ENCODE measurements at places on chromosomes 3 and 15. TPM values are rescaled to one million over a fixed set of nuclear protein-coding genes. Genes with fewer than 3 reads are reported as not detected.

The IL17RE gene
- total RNA-seq: 1.8 TPM

The LEKR1 gene
- 0.68 TPM for total RNA-seq

- no peaks in the 10 kb centered on the region for H3K27me3 ChIP-seq
- no peak overlapping the region for H3K4me3 ChIP-seq
- H3K4me1 ChIP-seq: peaks cover 21% of the 10 kb centered on the region
- H3K27ac ChIP-seq: no peak overlapping the region
Measured at GRCh38 chr15:75054172-75054897, 30.9 kb downstream of the PPCDC start.

DNA sequence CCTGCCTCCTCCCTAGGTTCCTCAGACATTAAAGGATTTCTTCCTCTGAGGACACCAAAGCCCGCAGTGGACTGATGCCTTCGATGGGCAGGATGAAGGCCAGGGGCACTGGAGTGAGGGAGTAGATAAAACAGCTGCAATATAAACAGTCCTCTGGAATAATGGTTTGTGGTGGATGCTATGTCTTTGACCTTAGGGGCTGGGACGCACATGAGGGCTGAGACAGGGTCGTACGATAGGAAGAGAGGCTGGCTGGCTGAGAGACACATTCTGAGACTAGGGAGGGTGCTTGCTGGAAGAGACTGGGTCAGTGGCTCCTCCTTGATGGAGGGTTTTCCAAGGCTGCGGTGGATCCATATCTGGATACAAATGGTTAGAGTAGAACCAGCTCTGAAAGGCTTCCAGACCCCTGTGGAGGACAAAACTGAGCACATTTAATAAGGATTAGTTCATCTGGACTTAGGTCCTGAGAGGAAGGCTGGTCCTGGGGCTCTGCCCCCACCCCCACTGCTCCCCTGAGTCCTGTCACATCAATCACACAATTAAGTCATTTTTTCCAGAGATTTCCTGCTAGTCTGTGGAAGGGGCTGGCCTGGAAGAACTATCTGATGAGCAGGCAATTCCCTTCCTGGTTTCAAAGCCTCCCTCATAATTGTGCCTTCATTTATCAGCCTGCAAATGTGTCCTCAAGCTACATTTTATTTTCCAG is 15.8 kb downstream of the TBC1D21 start:
- H3K27me3 ChIP-seq: peaks cover 29% of the 10 kb centered on the region
- DNase-seq: no peak
- no peaks in the 10 kb centered on the region for H3K4me1 ChIP-seq
- no peak overlapping the region for H3K4me3 ChIP-seq

The LCMT2 gene
- 12.0 TPM for total RNA-seq

DNA sequence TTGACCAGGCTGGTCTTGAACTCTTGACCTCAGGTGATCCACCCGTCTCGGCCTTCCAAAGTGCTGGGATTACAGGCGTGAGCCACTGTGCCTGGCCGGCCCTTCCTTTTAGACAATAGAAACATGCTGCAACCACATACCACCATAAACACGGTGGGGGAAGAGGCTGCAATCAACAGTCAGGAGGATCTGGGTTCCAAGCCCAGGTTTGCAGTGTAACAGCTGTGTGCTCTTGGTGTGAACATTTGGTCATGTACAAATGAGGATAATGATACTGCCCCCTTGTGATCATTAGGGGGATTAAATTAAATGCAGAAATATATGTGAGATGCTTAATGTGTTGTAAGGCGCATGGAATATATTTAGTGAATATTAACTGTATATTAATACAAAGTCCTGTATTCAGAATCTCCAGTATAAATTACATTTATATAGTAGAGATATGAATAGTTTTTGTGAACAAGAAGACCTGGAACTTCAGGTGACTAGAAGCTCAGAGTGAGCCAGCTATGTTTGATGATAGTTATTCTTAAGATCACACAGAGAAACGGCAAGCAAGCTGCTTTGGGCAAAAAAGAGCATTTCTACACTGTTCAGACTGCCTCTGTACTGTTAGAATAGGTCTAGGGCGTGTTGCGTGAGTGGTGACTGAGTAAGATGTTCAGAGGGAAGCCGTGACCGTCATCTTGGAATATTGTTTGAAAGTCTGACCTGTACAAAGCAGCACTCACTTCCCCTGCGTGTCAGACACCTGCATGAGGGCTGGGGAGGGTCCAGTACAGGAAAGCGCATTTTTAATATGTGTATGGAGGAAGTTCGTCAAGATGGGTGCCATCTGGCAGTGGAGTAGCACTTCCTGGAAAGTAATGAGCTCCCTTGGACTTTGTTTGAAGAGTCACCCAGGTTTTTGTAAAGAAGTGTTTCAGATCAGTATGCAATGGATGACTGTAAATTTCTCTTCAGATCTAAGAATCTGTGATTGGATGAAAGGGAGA is 125.8 kb downstream of the PGPEP1L start:
- no peak overlapping the region for H3K4me3 ChIP-seq
- no peak overlapping the region for H3K27ac ChIP-seq
- DNase-seq: peak; percentile 22
- no peaks in the 10 kb centered on the region for H3K36me3 ChIP-seq
- H3K27me3 ChIP-seq: no peaks in the 10 kb centered on the region

The PLA2G4F gene
- total RNA-seq: not detected

- no peak for DNase-seq
- H3K27ac ChIP-seq: no peak overlapping the region
Measured at GRCh38 chr3:72347819-72348319, 500.4 kb downstream of the SHQ1 start.

The SLC6A6 gene
- total RNA-seq: 36.8 TPM

The TMC3 gene
- total RNA-seq: not detected

- no peak overlapping the region for H3K4me3 ChIP-seq
- DNase-seq: no peak
- H3K36me3 ChIP-seq: no peaks in the 10 kb centered on the region
- peaks cover 45% of the 10 kb centered on the region for H3K27me3 ChIP-seq
Measured at GRCh38 chr15:38247336-38247735, 5.3 kb upstream of the SPRED1 start.

DNA sequence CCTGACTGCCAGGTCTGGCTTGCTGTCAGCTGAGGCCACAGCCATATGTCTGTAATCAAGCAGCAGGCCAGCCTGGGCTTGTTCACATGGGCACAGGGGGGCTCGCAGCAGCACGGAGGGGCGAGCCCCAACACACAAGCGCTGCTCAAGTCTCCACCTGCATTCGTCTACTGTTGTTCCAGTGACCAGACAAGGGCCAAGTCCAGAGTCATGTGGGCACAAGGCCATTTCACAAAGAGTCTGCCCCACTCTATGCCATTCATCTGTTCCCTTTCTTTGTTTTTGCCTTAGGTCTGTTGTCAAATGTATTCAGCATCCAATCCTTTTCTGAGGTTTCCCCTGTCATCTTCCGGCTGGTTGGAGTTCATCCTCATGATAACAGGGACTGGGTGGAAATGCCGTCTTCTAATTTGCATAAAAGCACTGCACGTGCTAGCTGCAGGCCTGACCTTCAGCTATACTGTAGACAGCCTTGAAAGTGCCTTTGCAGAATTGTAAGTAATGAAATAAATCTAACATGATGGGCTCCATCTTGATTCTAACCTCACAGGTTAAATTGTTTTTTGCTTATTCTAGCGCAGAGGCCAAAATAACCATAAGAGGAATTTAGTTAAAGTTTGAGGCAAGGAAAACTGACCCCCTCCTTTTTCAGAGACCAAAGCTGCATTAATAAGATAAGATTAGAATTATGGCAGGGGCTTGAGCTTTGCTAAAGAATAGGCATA is 28.6 kb upstream of the KBTBD12 start:
- H3K4me3 ChIP-seq: no peak overlapping the region
- H3K36me3 ChIP-seq: no peaks in the 10 kb centered on the region
- H3K27ac ChIP-seq: no peak overlapping the region
- H3K27me3 ChIP-seq: peaks cover 6% of the 10 kb centered on the region
- no peaks in the 10 kb centered on the region for H3K4me1 ChIP-seq

The LNP1 gene
- total RNA-seq: 1.4 TPM

- H3K27ac ChIP-seq: no peak overlapping the region
- no peaks in the 10 kb centered on the region for H3K4me1 ChIP-seq
- no peak for DNase-seq
- no peak overlapping the region for H3K4me3 ChIP-seq
- H3K36me3 ChIP-seq: no peaks in the 10 kb centered on the region
Measured at GRCh38 chr3:40843851-40844548, 319.2 kb downstream of the ZNF621 start.

The SLC28A1 gene
- total RNA-seq: not detected

- no peak overlapping the region for H3K27ac ChIP-seq
- peaks cover 11% of the 10 kb centered on the region for H3K4me1 ChIP-seq
- peaks cover 5% of the 10 kb centered on the region for H3K27me3 ChIP-seq
- H3K4me3 ChIP-seq: peak overlapping the region; percentile 74
Measured at GRCh38 chr3:172040078-172040980, 951 bp downstream of the FNDC3B start.

GRCh38 chr15:81002331-81003096 is 1.8 kb downstream of the TLNRD1 start:
- H3K4me1 ChIP-seq: peaks cover 51% of the 10 kb centered on the region
- no peaks in the 10 kb centered on the region for H3K27me3 ChIP-seq
- peaks cover 35% of the 10 kb centered on the region for H3K36me3 ChIP-seq
- H3K4me3 ChIP-seq: peak overlapping the region; percentile 73
- DNase-seq: no peak
- H3K27ac ChIP-seq: peak overlapping the region; percentile 55

All from activated CD8-positive, alpha-beta T cell treated with anti-CD3 and anti-CD28 coated beads, Interleukin-2, amount 10 ng/mL, durations not matched to agents 7 days and 5 days (primary cell).